A172 (cell line): ENCODE measurements at places on chromosomes 6 and 20. TPM values are rescaled to one million over a fixed set of nuclear protein-coding genes. Genes with fewer than 3 reads are reported as not detected.

The RIMS4 gene
- 0.02 TPM in 1 of 2 replicates, not detected in the other for total RNA-seq

The DAAM2 gene
- total RNA-seq: 0.10 TPM in 1 of 2 replicates, not detected in the other

The PSORS1C1 gene
- 1.1 and 3.4 TPM in 2 replicates for total RNA-seq

The OR2J3 gene
- total RNA-seq: not detected in 2 replicates

The MOG gene
- not detected in 2 replicates for total RNA-seq

The SSTR4 gene
- total RNA-seq: not detected in 2 replicates

The PCK1 gene
- total RNA-seq: not detected in 2 replicates

The VSX1 gene
- 0.10 TPM in 1 of 2 replicates, not detected in the other for total RNA-seq

The ID1 gene
- 395 and 602 TPM in 2 replicates for total RNA-seq

The EYS gene
- total RNA-seq: 0.24 and 0.81 TPM in 2 replicates

The LBP gene
- 0.55 TPM in 1 of 2 replicates, not detected in the other for total RNA-seq

The ULBP2 gene
- total RNA-seq: 13.2 and 17.3 TPM in 2 replicates

The QKI gene
- total RNA-seq: 62.7 and 81.2 TPM in 2 replicates

The KCNK16 gene
- not detected in 2 replicates for total RNA-seq

The APMAP gene
- total RNA-seq: 169 and 171 TPM in 2 replicates

The TCP11 gene
- not detected in 2 replicates for total RNA-seq

The GTSF1L gene
- total RNA-seq: not detected in 2 replicates

The LIN28B gene
- not detected in 2 replicates for total RNA-seq

The SNAP25 gene
- 0.12 TPM in 1 of 2 replicates, not detected in the other for total RNA-seq

The GSTA2 gene
- not detected in 2 replicates for total RNA-seq

The DDX27 gene
- total RNA-seq: 50.7 and 66.2 TPM in 2 replicates

The GPX5 gene
- not detected in 2 replicates for total RNA-seq

The OR2B6 gene
- total RNA-seq: not detected in 2 replicates

The KCNK17 gene
- not detected in 2 replicates for total RNA-seq

The VNN1 gene
- total RNA-seq: 0.31 and 0.71 TPM in 2 replicates

The ETV7 gene
- total RNA-seq: 0.24 TPM in 1 of 2 replicates, not detected in the other

The PANK2 gene
- 62.1 and 97.0 TPM in 2 replicates for total RNA-seq

The FAM83C gene
- total RNA-seq: 0.24 TPM in 1 of 2 replicates, not detected in the other

The THBD gene
- 0.07 and 0.17 TPM in 2 replicates for total RNA-seq

The RSPH9 gene
- not detected in 2 replicates for total RNA-seq

The ADGRF5 gene
- 0.19 TPM in 1 of 2 replicates, not detected in the other for total RNA-seq

The TENT5A gene
- 5.0 and 6.5 TPM in 2 replicates for total RNA-seq

The TMEM200A gene
- 21.9 and 23.4 TPM in 2 replicates for total RNA-seq

The FGD2 gene
- not detected in 2 replicates for total RNA-seq

The VGLL2 gene
- not detected in 2 replicates for total RNA-seq

The EPHA7 gene
- total RNA-seq: not detected in 2 replicates

The SLC39A7 gene
- 77.7 and 120 TPM in 2 replicates for total RNA-seq

The LRFN2 gene
- total RNA-seq: not detected in 2 replicates

The RNF217 gene
- 4.4 and 9.9 TPM in 2 replicates for total RNA-seq

The TAAR9 gene
- not detected in 2 replicates for total RNA-seq

The NHLRC1 gene
- not detected in 2 replicates for total RNA-seq

The WFDC5 gene
- total RNA-seq: not detected in 2 replicates

The HLA-DMB gene
- total RNA-seq: not detected in 2 replicates

The SIRPG gene
- total RNA-seq: not detected in 2 replicates

The PAK5 gene
- not detected in 2 replicates for total RNA-seq

The SLC22A1 gene
- 0.07 and 0.17 TPM in 2 replicates for total RNA-seq

The STX11 gene
- total RNA-seq: 0.86 and 0.88 TPM in 2 replicates

The LPIN3 gene
- total RNA-seq: 3.4 TPM in 2 replicates

The GMPR gene
- 6.6 and 9.6 TPM in 2 replicates for total RNA-seq

The CALHM5 gene
- 3.8 and 4.1 TPM in 2 replicates for total RNA-seq

The PRKN gene
- 0.41 and 0.43 TPM in 2 replicates for total RNA-seq

The SLC17A3 gene
- total RNA-seq: not detected in 2 replicates

The MCCD1 gene
- not detected in 2 replicates for total RNA-seq

The FERMT1 gene
- total RNA-seq: 6.5 and 7.0 TPM in 2 replicates

The ATP6V1G2 gene
- total RNA-seq: 1.4 and 2.3 TPM in 2 replicates

The PLG gene
- not detected in 2 replicates for total RNA-seq
